ENCODE measurements at places on chromosomes 1 and 21. TPM values are rescaled to one million over a fixed set of nuclear protein-coding genes. Genes with fewer than 3 reads are reported as not detected.

GBP4 gene
- total RNA-seq = 8.3 TPM

AGL gene
- 14.0 TPM for total RNA-seq

GRCh38 chr1:37930246-37931101 is 16.4 kb downstream of the INPP5B start:
- DNase-seq = no peak

DNA sequence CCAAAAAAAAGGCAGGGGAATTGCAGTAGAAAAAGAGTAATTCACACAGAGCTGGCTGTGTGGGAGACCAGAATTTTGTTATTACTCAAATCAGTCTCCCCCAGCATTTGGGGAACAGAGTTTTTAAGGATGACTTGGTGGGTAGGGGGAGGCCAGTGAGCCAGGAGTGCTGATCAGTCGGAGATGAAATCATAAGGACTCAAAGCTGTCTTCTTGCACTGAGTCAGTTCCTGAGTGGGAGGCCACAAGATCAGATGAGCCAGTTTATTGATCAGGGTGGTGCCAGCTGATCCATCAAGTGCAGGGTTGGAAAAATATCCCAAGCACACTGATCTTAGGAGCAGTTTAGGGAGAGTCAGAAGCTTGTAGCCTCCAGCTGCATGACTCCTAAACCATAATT is 23.7 kb upstream of the EDARADD start:
- no peak for DNase-seq

DNA sequence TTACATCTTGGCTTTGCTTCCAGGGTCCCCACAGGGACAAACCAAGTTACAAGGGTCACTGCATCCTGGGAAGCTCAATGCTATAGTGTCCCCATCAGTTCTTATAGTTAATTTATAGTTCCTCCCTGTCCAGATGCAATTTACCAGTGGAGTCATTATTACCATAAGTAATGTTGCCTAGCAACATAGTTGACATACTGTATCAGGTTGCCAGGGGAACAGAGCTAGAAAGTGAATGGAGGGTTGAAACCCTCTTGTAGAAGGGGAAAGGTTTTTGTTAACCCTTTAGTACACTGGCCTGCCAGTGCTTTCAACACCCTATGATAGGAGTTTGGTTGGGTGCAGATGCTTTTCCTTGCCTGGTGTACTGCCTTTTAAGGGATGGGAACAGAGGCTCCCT is 34.3 kb upstream of the TTC4 start:
- DNase-seq = no peak

- no peak for DNase-seq
Measured at GRCh38 chr1:54728027-54728426, 12.4 kb downstream of the TTC4 start.

DNA sequence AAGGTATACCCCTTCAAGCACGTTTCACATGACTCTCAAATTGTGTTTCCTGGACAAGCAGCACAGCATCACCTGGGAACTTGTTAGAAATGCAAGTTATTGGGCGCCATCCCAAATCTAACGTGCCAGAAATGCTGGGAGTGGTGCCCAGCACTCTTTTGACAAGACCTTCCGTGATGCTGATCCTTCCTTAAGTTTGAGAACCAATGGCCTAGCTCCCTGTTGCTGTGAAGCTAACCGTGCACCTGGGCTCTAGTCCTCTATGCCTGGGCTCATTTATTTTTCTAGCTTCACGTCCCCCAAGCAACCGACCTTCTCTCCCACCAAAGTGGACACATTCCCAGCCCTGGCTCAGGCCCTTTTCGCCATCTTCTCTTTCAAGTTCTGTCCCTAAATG is 4.3 kb downstream of the BEST4 start:
- no peak for DNase-seq

DNA sequence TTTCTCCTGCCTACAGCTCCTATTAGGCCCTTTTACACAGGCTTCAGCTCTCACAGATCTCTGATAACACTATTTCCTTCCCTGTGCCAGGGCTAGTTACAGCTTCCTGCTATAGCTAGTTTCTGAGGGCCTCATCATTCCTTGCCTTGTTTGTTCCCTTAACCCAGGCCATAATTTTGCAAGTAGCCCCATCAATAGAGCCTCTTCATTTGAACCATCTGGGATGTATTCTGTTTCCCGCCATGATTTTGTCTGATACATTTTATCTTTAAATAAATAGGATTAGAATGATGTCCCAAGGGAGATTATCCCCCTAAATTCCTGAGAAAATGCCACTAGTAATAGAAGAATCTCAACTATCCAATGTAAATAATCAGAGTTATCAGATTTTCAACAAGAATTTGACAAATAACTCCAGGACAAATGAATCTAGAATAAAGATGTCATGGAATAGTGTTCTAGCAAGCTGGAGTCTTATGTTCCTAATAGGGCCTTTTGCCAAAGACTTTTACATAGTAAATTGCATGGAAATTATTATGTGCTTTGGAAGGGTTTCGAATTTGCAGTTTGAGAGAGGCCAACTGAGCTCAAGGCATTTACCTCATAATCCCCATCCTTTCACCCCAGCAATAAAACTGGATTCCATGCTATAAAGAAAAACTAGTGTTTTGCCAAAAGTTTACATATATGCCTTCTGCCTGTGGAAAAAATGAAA is 16.1 kb downstream of the IFT25 start:
- no peak for DNase-seq

DNA sequence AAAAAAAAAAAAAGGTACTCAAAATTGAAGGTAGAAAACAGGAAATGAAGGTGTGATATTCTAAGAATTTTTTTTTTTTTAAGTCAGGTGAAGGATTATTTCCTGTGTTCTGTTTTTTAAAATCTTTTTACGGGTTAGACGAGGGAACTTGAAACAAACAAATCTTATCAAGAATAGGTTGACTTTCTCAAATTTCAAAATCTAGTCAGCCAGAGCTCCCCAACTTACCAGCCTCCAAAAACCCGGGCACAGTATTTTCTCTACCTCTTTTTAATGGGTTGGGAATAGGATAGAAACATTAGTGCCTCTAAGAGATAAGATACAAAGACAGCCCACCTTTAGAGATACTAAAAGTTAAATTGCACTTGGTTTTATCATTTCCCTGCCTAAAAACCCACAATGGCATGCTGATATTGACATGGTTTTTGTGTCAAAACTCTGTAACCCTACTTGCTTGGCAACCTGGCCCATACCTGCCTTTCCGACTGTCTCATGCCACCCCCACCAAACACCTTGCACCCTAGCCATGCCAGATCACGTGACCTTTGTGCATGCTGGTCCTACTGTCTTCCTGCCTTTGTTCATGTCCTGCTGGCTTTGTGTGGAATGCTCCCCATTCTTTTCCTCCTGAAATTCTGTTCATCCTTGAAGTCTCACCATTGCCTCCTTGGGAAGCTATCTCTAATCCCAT is 4.2 kb downstream of the RCAN3 start:
- DNase-seq = no peak

DNA sequence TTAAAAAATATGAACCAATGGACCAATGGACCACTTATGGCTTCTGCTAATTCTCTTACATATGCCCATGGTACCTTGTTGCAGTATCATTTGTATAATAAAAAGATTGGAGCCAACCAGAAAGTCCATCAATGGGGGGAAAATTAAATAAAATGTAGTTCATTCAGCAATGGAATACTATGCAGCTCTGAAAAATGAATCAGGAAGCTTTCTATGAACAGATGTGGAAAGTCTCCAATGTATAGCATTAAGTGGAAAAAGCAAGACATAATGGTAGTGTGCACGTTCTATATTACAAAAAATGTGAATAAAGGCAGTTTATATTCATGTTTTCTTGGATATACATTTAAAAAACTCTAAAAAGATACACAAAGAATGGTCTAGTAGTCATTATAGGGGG is 101.3 kb downstream of the KCNJ15 start:
- DNase-seq = no peak

- no peak for DNase-seq
Measured at GRCh38 chr1:50181027-50181663, 72.4 kb downstream of the ELAVL4 start.

- DNase-seq = no peak
Measured at GRCh38 chr21:39125752-39126485, 57.3 kb downstream of the PSMG1 start.

All from vagina (tissue), 2 donors.